ENCODE measurements at places on chromosomes 5 and 9.

GRCh38 chr5:124801551-124801950 lies 55.1 kb upstream of the ZNF608 start:
- DNase-seq: no peak

GRCh38 chr5:82164977-82165713 lies 113.0 kb downstream of the RPS23 start:
- DNase-seq: peak; percentile 91

GRCh38 chr9:132241483-132241839 lies 79.6 kb downstream of the NTNG2 start:
- DNase-seq: no peak

DNA sequence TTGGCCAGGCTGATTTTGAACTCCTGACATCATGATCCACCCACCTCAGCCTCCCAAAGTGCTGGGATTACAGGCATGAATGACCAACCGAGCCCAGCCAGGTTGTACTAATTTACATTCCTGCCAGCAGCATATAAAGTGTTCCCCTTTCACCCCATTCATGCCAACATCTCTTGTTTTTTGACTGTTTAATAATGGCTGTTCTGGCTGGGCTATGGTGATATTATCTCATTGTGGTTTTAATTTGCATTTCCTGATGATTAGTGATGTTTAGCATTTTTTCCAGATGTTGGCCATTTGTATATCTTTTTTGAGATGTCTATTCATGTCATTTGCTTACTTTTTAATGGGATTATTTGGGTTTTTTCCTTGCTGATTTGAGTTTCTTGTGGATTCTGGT lies 87.3 kb downstream of the INVS start:
- DNase-seq: no peak

GRCh38 chr5:42813533-42813932 lies 1.8 kb upstream of the SELENOP start:
- peak; percentile 2 for DNase-seq

DNA sequence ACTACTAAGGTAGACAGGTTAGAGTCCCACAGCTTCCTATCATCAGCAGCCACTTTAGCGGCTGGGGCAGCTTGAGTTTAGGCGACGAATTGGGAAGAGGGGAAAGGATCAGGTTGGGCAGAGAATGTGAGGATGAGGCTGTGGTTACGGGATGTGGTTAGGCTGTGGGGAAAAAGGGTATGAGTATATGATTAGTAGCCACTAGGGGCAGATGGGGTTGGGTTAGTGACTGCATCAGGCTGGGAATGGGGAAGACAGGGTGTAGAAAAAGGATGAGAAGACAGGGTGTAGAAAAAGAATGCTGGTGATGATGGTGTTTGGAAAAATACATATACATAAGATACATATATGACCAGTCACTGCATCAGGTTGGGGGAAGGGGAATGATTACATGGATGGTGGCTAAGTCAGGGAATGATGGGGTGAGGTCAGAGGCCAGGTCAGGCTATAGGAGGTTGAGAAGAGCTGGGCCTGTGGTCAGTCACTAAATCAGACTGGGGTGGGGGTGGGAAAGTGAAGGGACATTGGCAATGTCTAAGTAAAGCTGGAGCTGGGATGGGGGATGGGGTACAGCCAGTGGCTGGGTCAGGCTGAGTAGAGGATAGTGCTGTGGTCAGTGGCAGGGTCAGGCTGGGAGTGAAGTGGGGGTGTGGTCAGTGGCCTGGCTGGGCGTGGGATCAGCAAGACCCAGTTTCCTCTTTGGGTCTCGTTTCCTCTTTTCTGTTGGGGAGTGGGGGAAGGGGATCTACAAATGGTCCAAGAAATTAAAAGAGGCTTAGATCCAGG lies 2.1 kb downstream of the TLN1 start:
- DNase-seq: peak; percentile 62

- peak; percentile 20 for DNase-seq
These were observed 77.7 kb upstream of the FAM169A start for GRCh38 chr5:74943905-74944304.

GRCh38 chr5:179585941-179586401 lies 35.6 kb downstream of the RUFY1 start:
- DNase-seq: no peak

GRCh38 chr5:10328323-10328722 lies 20.6 kb upstream of the CMBL start:
- DNase-seq: no peak

GRCh38 chr9:114235033-114235661 lies 79.8 kb downstream of the COL27A1 start:
- no peak for DNase-seq

DNA sequence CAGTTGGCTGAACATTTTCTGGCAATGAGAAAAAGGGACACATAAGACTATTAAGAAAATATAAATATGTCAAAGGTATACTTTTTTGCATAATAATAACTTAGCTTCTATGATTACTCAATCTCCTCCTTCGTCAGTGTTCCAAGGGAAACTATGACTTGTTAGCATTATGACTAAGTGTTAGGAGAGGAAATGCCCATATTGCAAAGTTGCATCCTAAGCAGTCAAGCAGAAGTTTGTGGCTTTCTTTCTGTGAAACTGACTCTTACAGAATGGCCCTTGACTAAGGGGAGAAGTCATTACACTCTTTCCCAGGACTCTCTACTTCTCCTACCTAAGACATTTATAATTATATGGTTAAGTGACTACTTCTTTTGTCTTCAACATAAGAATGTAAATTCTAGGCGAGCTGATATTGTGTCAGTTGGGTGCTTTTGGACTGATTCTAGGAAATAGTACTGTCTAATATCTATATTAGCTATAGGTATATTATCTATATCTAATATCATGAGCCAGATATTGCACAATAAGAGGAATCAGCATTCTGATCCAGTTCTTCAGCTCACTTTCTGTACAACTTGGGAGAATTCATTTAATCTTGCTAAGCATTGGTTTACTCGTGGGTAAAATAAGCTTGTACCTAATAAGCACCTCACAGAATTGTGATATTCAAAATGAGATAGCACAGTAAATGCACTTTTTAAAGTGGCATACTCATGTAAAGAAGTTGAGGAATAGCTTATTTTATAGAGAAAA lies 16.4 kb upstream of the SPINK6 start:
- no peak for DNase-seq

DNA sequence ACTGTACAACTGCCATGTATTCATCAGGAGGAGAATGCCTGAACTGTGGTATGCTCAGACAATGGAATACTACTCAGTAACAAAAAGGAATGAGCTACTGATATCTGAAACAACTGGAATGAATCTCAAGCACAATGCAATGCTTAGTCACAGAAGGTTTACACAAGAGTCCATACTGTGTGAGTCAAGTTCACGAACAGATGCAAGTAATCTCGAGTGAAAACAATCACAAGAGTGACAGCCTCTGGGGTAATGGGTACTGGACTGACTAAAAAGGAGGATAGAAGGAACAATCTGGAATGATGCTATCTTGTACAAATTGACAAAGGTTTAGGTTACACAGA lies 19.5 kb upstream of the GOLGA1 start:
- DNase-seq: no peak

GRCh38 chr9:14057368-14058324 lies 256.3 kb downstream of the NFIB start:
- no peak for DNase-seq

GRCh38 chr5:54446379-54446732 lies 9.1 kb upstream of the HSPB3 start:
- DNase-seq: no peak

- no peak for DNase-seq
These were observed 344.6 kb downstream of the PDE4D start for GRCh38 chr5:59548807-59549357.

- no peak for DNase-seq
These were observed 29.8 kb upstream of the MAN2A1 start for GRCh38 chr5:109659901-109660300.

- no peak for DNase-seq
These were observed 477.1 kb downstream of the CAAP1 start for GRCh38 chr9:26415528-26415927.

DNA sequence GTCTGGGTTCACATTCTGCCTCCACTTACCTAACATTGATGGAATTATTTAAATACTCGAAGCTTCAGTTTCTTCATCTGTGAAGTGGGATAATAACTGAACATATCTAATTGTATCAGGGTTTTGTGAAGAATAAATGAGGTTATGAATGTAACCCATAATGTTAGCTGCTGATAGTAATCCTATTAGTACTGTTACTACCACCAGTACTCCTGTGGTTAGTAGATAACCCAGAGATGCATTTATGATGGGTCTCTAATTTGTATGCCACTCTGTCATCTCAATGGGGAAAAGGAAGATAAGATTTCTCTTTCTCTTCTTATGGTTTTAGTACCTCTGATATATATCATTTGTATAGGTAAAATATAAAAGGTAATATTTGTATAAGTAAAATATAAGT lies 16.0 kb downstream of the CPEB4 start:
- DNase-seq: no peak

- DNase-seq: no peak
These were observed 544 bp downstream of the ADAMTS6 start for GRCh38 chr5:65481171-65481581.

DNA sequence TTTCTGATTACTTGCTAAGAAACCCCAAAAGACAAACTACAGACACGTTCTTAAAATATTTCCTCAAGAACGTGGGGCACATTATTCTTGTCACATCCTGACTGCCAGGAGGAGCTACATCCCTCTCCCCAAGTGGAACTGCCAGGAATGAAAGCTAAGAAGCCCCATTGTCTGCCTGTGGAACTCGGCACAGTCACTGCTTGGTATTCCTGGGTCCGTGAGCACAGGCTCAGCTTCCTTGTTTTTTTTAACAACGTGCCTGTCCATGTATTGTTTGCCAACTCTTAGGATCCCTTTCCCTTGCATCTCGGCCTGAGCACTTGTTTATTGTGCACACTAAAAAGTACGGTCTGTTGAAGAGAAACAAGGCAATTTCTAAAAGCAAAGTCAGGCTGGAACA lies 47.0 kb upstream of the SELENOP start:
- no peak for DNase-seq

GRCh38 chr5:7856855-7857254 lies 5.9 kb upstream of the CFAP90 start:
- DNase-seq: peak; percentile 65

- no peak for DNase-seq
These were observed 96.5 kb downstream of the GADD45G start for GRCh38 chr9:89701221-89701798.

DNA sequence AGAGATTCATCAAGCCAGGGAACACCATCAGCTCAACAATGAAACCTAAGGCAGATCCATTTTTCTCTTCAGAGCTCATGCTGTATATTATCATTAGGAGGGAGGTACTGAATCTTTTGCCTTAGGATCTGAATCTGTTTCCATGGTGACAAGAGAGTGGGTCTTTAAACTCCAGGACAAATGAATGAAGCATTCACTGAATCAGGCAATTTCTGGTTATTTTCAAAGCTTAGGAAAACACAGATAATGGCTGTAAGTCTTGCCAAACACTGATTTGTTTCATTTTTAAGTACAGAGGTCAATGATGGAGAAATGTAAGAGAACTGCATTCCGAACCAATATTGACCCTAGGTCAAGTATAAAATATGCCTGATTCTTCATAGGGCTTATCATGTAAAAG lies 84.9 kb downstream of the GNA14 start:
- DNase-seq: no peak

GRCh38 chr5:155316070-155316714 lies 302.6 kb downstream of the KIF4B start:
- DNase-seq: peak; percentile 79

DNA sequence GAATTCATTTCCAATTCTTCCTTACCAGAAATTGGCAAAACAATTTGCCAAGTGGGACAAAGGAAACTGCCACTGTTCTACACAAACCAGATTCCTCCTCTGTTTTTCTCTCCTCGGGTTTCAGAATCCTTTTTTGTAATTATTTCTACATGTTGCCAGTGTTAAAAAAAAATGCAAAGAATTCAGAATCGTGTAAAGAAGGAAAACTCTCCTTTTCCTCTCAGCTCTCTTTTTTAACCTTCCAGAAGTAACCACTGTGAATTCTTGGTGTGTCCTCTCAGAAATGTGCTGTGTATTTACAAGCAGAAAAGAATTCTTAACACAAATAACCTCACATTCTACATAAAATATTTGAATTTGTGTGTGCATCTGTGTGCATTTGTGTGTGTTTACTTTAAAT lies 224.6 kb downstream of the DRD1 start:
- DNase-seq: no peak

DNA sequence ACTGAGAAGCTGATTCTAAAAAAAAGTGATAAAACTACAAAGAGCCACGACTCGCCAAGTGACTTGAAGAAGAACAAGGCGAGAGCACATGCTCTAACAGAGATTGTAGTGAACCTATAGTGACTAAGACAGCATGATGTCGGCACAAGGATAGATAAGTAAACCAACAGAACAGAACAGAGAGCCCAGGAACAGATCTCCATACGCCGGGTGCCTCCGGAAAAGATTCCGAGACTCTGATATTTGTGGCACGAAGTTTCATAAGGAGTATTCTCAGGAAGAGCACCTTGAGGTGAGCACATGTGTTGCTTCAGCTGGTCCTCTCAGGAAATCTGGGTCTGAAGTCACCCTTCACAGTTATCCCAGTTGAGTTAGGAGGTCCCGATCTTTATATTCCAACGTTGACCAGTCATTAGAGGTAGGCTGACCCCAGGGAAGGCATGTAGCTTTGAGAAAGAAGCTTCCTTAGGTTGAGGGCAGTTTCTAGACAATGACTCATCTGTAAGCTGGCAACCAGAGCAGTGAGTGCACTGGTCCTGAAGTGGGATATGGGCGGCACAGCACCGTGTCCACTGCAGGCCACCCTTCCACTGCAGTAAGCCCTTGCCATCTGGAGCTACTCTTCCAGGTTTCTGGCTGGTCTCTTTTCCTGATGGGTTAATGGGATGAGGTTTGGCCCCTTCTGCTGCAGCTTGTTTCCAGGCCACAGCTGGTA lies 13.6 kb upstream of the CLK4 start:
- no peak for DNase-seq

DNA sequence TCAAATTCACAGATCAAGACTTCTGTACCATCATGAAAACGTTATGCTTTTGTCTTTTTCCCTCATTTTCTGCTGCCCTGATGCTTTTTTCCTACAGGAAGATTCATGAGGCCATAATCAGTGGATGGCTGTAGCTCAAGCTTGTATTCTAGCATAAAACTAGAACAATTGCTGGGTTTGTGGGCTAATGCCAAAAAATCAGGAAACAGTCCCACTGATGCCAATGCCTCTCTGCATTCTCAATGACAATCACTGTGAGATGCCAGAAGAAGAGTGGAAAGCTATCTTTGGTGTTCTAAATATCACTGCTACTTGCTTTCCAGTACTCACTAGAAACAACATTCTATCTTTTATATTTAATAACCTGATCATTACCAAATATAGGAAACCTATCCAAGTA lies 33.3 kb upstream of the FAM170A start:
- DNase-seq: no peak

- no peak for DNase-seq
These were observed 33.3 kb downstream of the RASEF start for GRCh38 chr9:83029531-83030137.

GRCh38 chr5:67164856-67165525 lies 31.6 kb downstream of the CD180 start:
- DNase-seq: no peak

DNA sequence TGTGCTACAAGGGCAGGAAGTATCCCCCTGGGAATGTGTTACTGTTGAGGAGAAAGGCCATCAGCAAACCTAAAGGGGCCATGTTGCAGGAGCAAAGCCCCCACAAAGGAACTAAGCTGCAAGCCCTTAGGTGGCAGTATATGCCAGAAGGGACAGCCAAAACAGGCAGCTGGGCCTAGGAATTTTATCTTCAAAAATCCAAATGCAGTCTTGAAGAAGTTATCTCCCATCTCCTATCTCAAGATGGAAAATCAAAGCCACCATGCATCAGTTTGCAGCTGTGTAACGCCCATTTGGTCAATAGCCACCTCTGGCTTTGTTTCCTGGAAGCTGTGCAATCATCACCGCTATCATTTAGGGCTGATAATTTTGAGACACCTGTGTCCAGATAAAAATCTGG lies 400.3 kb downstream of the ARHGEF28 start:
- DNase-seq: peak; percentile 27

All from NCI-H82 (cell line).